Smooth muscle cell of the pulmonary artery (primary cell): ENCODE measurements at places on chromosomes 6 and 20. TPM values are rescaled to one million over a fixed set of nuclear protein-coding genes. Genes with fewer than 3 reads are reported as not detected.

The ADGRF5 gene
- total RNA-seq: 5.5 and 39.0 TPM in 2 replicates

The PPP1R14C gene
- total RNA-seq: 2.1 and 7.4 TPM in 2 replicates

The DPPA5 gene
- not detected in 2 replicates for total RNA-seq

The LTB gene
- total RNA-seq: not detected in 2 replicates

The CFAP206 gene
- 0.50 and 0.59 TPM in 2 replicates for total RNA-seq

The C4B gene
- total RNA-seq: 8.4 and 12.6 TPM in 2 replicates

The OPN5 gene
- not detected in 2 replicates for total RNA-seq
